Daoy (cell line): ENCODE measurements at places on chromosomes 5 and 9. TPM values are rescaled to one million over a fixed set of nuclear protein-coding genes. Genes with fewer than 3 reads are reported as not detected.

Gene SCGB3A2
- not detected in 2 replicates for total RNA-seq

Gene C9orf153
- total RNA-seq: not detected in 2 replicates

Gene MAP1B
- total RNA-seq: 40.1 and 44.0 TPM in 2 replicates

Gene RLN2
- not detected in 2 replicates for total RNA-seq

Gene C9orf50
- total RNA-seq: not detected in 2 replicates

Gene MYMK
- total RNA-seq: not detected in 2 replicates

Gene PFN3
- not detected in 2 replicates for total RNA-seq

Gene PCDHGC5
- total RNA-seq: 0.06 and 0.09 TPM in 2 replicates

Gene PROB1
- 0.09 and 0.17 TPM in 2 replicates for total RNA-seq

Gene WNT8A
- not detected in 2 replicates for total RNA-seq

Gene IFNB1
- not detected in 2 replicates for total RNA-seq

Gene SPINK13
- not detected in 2 replicates for total RNA-seq

Gene FANCC
- total RNA-seq: 8.5 and 23.9 TPM in 2 replicates

Gene GARNL3
- total RNA-seq: 3.5 and 14.0 TPM in 2 replicates

Gene PSAT1
- 87.7 and 89.4 TPM in 2 replicates for total RNA-seq

Gene INSL6
- not detected in 2 replicates for total RNA-seq

Gene TNIP1
- total RNA-seq: 239 TPM in 2 replicates

Gene IL6ST
- 77.5 and 92.3 TPM in 2 replicates for total RNA-seq

Gene MARCHF3
- 7.5 and 9.9 TPM in 2 replicates for total RNA-seq

Gene SH3GL2
- total RNA-seq: 0.17 TPM in 1 of 2 replicates, not detected in the other

Gene LURAP1L
- 2.0 and 2.4 TPM in 2 replicates for total RNA-seq

Gene FOXD4L6
- not detected in 2 replicates for total RNA-seq

Gene PDGFRB
- total RNA-seq: 8.6 and 9.4 TPM in 2 replicates

Gene TNC
- total RNA-seq: 133 and 159 TPM in 2 replicates

Gene CHSY3
- total RNA-seq: 0.21 and 0.40 TPM in 2 replicates

Gene DOCK8
- total RNA-seq: 1.0 and 1.3 TPM in 2 replicates

Gene SERINC5
- 3.9 and 5.7 TPM in 2 replicates for total RNA-seq

Gene UBAP2
- 14.9 and 17.0 TPM in 2 replicates for total RNA-seq

Gene ARHGEF28
- total RNA-seq: 0.65 and 3.9 TPM in 2 replicates

Gene PCDHA1
- 0.42 and 1.2 TPM in 2 replicates for total RNA-seq

Gene ECM2
- 0.15 and 0.17 TPM in 2 replicates for total RNA-seq

Gene SPINK6
- total RNA-seq: not detected in 2 replicates

Gene SLC36A2
- total RNA-seq: not detected in 2 replicates

Gene ZBED3
- 1.3 and 4.1 TPM in 2 replicates for total RNA-seq

Gene TAF1L
- total RNA-seq: 0.03 and 0.23 TPM in 2 replicates

Gene NOXA1
- not detected in 2 replicates for total RNA-seq

Gene HTR4
- total RNA-seq: 0.18 TPM in 1 of 2 replicates, not detected in the other

Gene DDX4
- total RNA-seq: not detected in 2 replicates

Gene SLC6A18
- not detected in 2 replicates for total RNA-seq

Gene TXNDC8
- not detected in 2 replicates for total RNA-seq

Gene FBXL7
- total RNA-seq: 0.92 and 3.0 TPM in 2 replicates

Gene PLEKHG4B
- total RNA-seq: 9.0 and 13.5 TPM in 2 replicates

Gene CRHBP
- 1.3 TPM in 1 of 2 replicates, not detected in the other for total RNA-seq

Gene THBS4
- total RNA-seq: 3.2 and 6.5 TPM in 2 replicates

Gene KCNMB1
- total RNA-seq: 0.80 and 0.86 TPM in 2 replicates

Gene DNAH5
- 6.1 and 12.3 TPM in 2 replicates for total RNA-seq
